CD4-positive, alpha-beta T cell (primary cell): ENCODE measurements at places on chromosomes 4 and X. TPM values are rescaled to one million over a fixed set of nuclear protein-coding genes. Genes with fewer than 3 reads are reported as not detected.

The TASL gene
- 0.75 TPM for total RNA-seq

- H3K36me3 ChIP-seq = peaks cover 9% of the 10 kb centered on the region
- H3K4me1 ChIP-seq = no peaks in the 10 kb centered on the region
- no peak overlapping the region for H3K27ac ChIP-seq
- no peak for DNase-seq
Observed at GRCh38 chrX:106955004-106955772, 35.0 kb downstream of the CLDN2 start.

The GLOD5 gene
- total RNA-seq = not detected

The HDX gene
- total RNA-seq = 0.47 TPM

DNA sequence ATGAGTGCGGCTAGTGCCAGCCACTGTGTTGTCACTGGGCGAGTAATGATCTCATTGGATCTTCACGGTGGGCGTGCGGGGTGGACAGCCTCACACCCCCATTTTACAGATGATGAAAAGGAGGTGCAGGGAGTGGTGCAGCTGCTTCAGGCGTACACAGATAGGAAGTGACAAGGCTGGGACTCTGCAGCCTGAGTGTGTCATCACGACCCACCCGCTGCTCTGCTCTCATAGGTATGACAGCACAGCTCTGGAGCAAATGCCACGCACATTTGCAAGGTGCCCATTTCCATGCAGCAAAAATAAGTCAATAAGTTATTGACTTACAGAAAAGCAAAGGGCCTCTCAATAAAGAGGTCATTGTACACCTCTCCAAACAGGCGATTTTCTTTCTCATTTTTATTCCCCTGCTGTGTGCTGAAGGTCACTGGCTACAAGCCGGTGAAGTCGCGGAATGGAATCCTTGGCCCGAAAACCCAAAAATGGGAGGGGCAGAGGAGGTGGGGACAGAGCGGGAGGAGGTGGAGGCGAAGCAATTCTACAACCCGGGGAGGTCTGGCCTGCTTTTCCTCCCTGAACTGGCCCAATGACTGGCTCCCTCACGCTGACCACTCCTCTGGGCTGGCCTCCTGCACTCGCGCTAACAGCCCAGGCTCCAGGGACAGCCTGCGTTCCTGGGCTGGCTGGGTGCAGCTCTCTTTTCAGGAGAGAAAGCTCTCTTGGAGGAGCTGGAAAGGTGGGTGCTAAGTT lies at the start of gene SOD3:
SOD3 (plus strand) TSS at position 658 of the 750 bp plus-strand sequence. CDS start 3,949 bp downstream, outside the sequence.
- no peaks in the 10 kb centered on the region for H3K36me3 ChIP-seq
- no peak within 1 kb of the TSS for H3K4me3 ChIP-seq
- no peaks in the 10 kb centered on the region for H3K4me1 ChIP-seq
- no peak for DNase-seq
- H3K27me3 ChIP-seq = peaks cover 15% of the 10 kb centered on the region

The XAGE2 gene
- total RNA-seq = not detected

The F9 gene
- total RNA-seq = not detected

The CTAG1B gene
- total RNA-seq = not detected

The SHISA3 gene
- not detected for total RNA-seq

GRCh38 chr4:53931461-53931961 lies 132.9 kb downstream of the CHIC2 start:
- H3K4me1 ChIP-seq = no peaks in the 10 kb centered on the region
- H3K4me3 ChIP-seq = no peak overlapping the region
- no peaks in the 10 kb centered on the region for H3K27me3 ChIP-seq
- no peaks in the 10 kb centered on the region for H3K36me3 ChIP-seq

DNA sequence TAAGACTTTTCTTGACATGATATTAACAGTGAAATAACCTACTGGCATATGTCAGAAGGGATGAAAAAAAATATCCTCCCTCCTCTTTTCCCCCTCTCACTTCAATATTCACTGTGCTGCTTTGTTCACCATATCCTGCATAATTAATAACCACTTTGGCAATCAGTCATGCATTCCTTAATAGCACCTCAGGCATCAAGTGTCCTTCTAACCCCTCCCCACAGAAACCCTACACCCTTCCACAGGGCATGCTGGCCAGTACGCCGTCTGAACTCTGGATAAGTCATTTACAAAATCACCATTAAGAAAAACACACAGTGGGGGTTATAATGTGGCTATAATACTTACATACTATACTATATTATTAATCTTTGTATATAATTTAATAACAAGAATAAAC lies 165.9 kb downstream of the PDGFC start:
- no peaks in the 10 kb centered on the region for H3K36me3 ChIP-seq
- H3K27me3 ChIP-seq = no peaks in the 10 kb centered on the region
- H3K4me1 ChIP-seq = no peaks in the 10 kb centered on the region
- no peak overlapping the region for H3K4me3 ChIP-seq
- H3K27ac ChIP-seq = no peak overlapping the region
- DNase-seq = no peak

- no peak overlapping the region for H3K27ac ChIP-seq
- H3K4me1 ChIP-seq = no peaks in the 10 kb centered on the region
- no peaks in the 10 kb centered on the region for H3K36me3 ChIP-seq
- DNase-seq = no peak
Observed at GRCh38 chrX:39721566-39722279, 376.0 kb downstream of the BCOR start.

DNA sequence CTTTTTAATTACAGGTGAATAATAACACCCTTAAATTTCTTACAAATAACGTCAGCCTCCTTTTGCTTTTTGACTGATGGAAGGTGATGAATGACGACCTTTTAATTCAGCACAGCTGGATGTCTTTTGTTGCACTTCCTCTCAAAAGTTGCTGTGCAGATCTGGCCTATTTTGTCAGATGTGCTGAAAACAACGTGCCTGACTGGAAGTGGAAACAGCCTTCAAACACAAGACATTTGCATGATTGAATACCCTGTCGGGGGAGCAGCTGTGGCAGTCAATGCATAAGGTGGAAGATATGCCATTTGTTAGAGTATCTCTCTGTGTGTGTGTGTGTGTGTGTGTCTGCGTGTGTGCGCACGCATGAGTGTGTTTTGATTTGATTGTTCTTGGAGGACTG lies 579.7 kb downstream of the SPRY1 start:
- H3K27ac ChIP-seq = no peak overlapping the region
- no peak overlapping the region for H3K4me3 ChIP-seq
- no peaks in the 10 kb centered on the region for H3K4me1 ChIP-seq
- H3K36me3 ChIP-seq = no peaks in the 10 kb centered on the region
- DNase-seq = no peak
- no peaks in the 10 kb centered on the region for H3K27me3 ChIP-seq

The MAGEB2 gene
- not detected for total RNA-seq

DNA sequence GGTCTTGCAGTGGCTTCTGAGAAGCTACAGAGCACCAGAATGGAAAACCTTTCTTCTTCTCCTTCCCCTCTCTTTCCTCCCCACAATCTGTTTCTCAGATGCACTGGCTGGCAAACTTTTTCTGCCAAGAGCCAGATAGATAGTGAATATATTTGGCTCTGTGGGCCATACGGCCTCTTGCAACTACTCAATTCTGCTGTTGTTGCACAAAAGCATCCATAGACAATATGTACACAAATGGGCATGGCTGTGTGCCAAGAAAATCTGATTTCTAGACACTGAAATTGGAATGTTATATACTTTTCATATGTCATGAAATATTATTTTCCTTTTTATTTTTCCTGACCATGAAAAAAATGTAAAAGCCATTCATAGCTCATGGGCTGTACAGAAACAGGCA lies 3.1 kb downstream of the PHEX start:
- DNase-seq = no peak
- no peaks in the 10 kb centered on the region for H3K27me3 ChIP-seq
- H3K4me3 ChIP-seq = no peak overlapping the region
- no peak overlapping the region for H3K27ac ChIP-seq
- H3K36me3 ChIP-seq = no peaks in the 10 kb centered on the region
- no peaks in the 10 kb centered on the region for H3K4me1 ChIP-seq

The ART3 gene
- total RNA-seq = not detected

GRCh38 chrX:41250867-41251266 lies 83.1 kb upstream of the DDX3X start:
- H3K4me1 ChIP-seq = peaks cover 12% of the 10 kb centered on the region
- DNase-seq = no peak
- H3K27me3 ChIP-seq = no peaks in the 10 kb centered on the region
- H3K36me3 ChIP-seq = no peaks in the 10 kb centered on the region

The SYTL4 gene
- not detected for total RNA-seq

GRCh38 chrX:115392871-115393270 lies 103.4 kb downstream of the LUZP4 start:
- no peaks in the 10 kb centered on the region for H3K4me1 ChIP-seq
- H3K4me3 ChIP-seq = no peak overlapping the region
- no peak for DNase-seq
- H3K36me3 ChIP-seq = no peaks in the 10 kb centered on the region
- H3K27ac ChIP-seq = no peak overlapping the region

- DNase-seq = no peak
- no peaks in the 10 kb centered on the region for H3K36me3 ChIP-seq
- H3K4me1 ChIP-seq = no peaks in the 10 kb centered on the region
- no peak overlapping the region for H3K27ac ChIP-seq
Observed at GRCh38 chr4:150126201-150126863, 48.1 kb downstream of the DCLK2 start.

The MAP7D3 gene
- 3.2 TPM for total RNA-seq

DNA sequence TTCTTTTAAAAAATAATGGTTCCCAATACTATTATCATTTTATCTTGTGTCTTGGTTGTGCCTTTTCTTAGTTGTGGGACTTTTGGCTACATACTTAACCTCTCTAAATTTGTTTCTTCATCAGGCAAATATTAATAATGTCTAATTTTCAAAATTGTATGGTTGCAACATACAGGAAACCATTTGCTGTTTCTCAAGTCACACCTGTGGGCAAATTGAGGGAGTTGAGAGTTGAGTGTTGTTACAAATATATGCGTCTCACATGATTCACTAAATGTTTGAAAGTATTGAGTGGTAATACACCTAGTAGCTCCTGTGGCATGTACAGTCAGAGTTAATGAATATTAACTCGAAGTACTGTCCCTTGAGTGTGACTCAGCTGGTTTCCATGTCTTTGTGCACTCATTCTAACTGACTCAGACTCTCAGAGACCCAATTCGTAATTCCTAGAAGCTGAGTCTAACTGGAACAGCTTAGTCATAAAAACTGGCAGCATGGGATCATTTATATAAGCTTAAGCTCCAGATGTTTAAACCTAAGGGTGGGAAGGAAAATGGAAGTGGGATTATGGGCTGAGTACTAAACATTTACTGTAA lies 802.4 kb downstream of the TRIML1 start:
- no peaks in the 10 kb centered on the region for H3K27me3 ChIP-seq
- H3K4me1 ChIP-seq = no peaks in the 10 kb centered on the region
- DNase-seq = no peak

DNA sequence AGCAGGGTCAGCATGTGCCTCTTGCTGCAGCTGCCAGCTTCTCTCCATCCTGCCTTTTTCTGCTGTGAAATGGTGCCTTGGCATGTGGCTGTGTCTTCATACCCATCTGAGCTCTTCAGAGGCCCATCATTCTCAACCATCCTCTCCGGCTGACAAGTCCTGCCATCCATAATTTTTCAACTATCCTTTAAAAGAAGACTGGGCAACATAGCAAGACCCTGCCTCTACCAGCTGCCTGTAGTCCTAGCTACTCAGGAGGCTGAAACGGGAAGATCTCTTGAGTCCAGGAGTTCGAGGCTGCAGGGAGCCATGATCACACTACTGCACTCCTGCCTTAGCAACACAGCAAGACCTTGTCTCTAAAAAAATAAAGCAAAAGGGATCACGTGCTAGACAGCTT lies 64.2 kb upstream of the TTC29 start:
- H3K4me3 ChIP-seq = no peak overlapping the region
- H3K36me3 ChIP-seq = no peaks in the 10 kb centered on the region
- no peak overlapping the region for H3K27ac ChIP-seq
- no peaks in the 10 kb centered on the region for H3K4me1 ChIP-seq

The PDE6B gene
- 12.4 TPM for total RNA-seq

The GYPE gene
- total RNA-seq = not detected

DNA sequence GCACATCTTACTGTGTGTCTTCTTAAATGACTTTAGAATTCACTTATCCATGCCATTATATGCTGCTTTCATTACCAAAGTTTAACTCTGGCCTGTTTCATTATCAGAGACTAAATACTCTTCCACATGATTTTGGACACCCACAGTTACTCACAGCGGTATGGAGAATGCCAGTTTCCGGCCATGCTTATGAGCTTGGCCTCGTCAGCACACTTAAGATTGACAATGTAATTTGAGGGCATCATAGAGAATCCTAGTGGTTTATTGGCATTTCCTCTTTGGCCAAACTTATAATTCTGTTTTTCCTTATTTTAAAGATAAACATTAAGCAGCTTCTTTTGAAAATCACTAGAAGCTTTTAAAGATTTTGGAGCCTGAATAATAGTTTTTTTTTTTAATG lies 104.5 kb downstream of the IRF2 start:
- no peaks in the 10 kb centered on the region for H3K4me1 ChIP-seq
- H3K36me3 ChIP-seq = no peaks in the 10 kb centered on the region
- H3K27ac ChIP-seq = no peak overlapping the region
- no peak overlapping the region for H3K4me3 ChIP-seq
- no peaks in the 10 kb centered on the region for H3K27me3 ChIP-seq
- no peak for DNase-seq

DNA sequence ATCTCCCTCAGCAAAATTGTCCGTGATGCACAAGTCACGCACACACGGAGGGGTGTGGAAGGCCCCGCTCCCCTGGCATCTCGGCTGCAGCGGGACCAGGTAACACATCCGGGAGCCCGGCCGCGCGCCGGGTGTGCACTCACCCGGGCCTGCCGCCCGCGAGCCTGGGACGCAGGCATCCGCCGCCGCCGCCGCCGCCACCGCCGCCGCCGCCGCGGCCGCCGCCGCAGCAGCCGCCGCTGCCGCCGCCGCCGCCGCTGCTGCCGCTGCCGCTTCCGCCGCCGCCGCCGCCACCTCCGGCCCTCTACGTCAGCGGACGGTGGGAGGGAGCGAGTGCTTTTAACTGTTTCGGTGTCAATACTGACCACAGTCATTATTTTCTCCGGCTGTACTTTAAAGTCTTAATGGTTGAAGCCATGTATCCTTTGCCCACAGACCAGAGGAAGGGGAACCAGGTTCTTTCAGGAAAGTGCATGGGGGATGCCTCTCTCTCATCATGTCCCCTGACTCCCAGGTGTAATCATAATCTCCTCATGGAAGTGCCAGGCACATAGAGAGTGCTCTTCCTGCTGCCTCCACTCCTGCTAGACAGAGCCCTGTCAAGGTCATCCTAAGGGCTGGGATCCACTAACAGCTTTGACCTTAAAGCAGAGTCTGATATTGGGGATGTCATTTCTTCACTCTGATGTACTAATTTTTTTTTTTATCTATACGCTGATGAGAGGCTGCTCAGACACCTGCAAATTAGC lies 38.0 kb downstream of the MAGEE2 start:
- DNase-seq = peak; percentile 9
- H3K36me3 ChIP-seq = no peaks in the 10 kb centered on the region
- no peaks in the 10 kb centered on the region for H3K27me3 ChIP-seq
- H3K27ac ChIP-seq = no peak overlapping the region
- H3K4me1 ChIP-seq = peaks cover 5% of the 10 kb centered on the region
- H3K4me3 ChIP-seq = peak overlapping the region; percentile 46

GRCh38 chrX:142977128-142977914 lies 48.4 kb upstream of the SPANXN4 start:
- no peak for DNase-seq
- H3K36me3 ChIP-seq = no peaks in the 10 kb centered on the region
- no peaks in the 10 kb centered on the region for H3K27me3 ChIP-seq
- H3K27ac ChIP-seq = no peak overlapping the region

GRCh38 chr4:117093571-117093970 lies 8.2 kb upstream of the TRAM1L1 start:
- H3K36me3 ChIP-seq = no peaks in the 10 kb centered on the region
- DNase-seq = no peak
- no peak overlapping the region for H3K4me3 ChIP-seq
- no peak overlapping the region for H3K27ac ChIP-seq
- H3K4me1 ChIP-seq = no peaks in the 10 kb centered on the region
